Vagina (tissue), 2 donors: ENCODE measurements at places on chromosomes 13 and 19.

DNA sequence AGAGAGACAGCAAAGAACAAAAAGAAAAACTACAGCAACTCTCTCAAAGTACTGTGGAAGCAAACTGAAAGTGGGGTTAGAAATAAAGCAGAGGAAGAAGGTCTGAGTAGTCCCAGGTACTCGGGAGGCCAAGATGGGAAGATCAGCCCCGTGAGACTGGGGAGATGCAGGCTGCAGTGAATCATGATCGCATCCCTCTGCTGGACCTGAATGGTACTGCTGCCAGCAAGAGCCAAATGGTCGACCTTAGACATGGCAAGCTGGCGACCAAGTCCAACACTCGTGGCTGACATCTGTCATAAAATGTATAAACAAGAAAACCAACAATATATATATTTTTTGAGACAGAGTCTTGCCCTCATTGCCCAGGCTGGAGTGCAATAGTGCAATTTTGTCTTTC lies 33.7 kb upstream of the ZNF724 start:
- H3K36me3 ChIP-seq, result no peaks in the 10 kb centered on the region
- H3K4me1 ChIP-seq, result no peaks in the 10 kb centered on the region
- no peaks in the 10 kb centered on the region for H3K27me3 ChIP-seq
- H3K4me3 ChIP-seq, result no peak overlapping the region

DNA sequence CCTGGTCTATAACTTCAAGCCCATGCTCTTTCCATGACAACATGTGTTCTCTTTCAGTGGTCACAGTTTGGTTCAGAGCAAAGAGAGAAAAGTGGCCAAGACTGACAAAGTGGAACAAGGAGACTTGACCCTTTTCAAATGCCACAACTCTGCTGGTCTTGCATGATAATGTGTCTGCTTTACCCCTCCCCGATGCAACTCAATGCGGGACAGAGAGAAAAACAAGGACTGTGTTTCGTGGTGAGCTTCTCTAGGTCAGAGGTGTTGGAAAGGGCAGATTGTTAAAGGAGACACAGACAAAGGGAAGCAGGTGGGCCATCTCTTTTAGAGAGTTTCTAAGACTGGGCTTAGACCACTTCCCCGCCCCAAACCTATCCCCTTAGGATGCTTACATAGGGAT lies 61.6 kb upstream of the SERTM1 start:
- H3K27me3 ChIP-seq, result no peaks in the 10 kb centered on the region
- H3K4me3 ChIP-seq, result no peak overlapping the region
- no peak for DNase-seq
- no peaks in the 10 kb centered on the region for H3K4me1 ChIP-seq

GRCh38 chr13:26019881-26020870 lies 31.6 kb downstream of the SHISA2 start:
- no peak overlapping the region for H3K27ac ChIP-seq
- H3K27me3 ChIP-seq, result no peaks in the 10 kb centered on the region

- peak overlapping the region; percentile 54 for H3K4me3 ChIP-seq
- H3K27me3 ChIP-seq, result no peaks in the 10 kb centered on the region
- peaks cover 66% of the 10 kb centered on the region for H3K4me1 ChIP-seq
- peak overlapping the region; percentile 79 for H3K27ac ChIP-seq
Measured at GRCh38 chr19:46412650-46413261, 608 bp downstream of the CCDC8 start.

DNA sequence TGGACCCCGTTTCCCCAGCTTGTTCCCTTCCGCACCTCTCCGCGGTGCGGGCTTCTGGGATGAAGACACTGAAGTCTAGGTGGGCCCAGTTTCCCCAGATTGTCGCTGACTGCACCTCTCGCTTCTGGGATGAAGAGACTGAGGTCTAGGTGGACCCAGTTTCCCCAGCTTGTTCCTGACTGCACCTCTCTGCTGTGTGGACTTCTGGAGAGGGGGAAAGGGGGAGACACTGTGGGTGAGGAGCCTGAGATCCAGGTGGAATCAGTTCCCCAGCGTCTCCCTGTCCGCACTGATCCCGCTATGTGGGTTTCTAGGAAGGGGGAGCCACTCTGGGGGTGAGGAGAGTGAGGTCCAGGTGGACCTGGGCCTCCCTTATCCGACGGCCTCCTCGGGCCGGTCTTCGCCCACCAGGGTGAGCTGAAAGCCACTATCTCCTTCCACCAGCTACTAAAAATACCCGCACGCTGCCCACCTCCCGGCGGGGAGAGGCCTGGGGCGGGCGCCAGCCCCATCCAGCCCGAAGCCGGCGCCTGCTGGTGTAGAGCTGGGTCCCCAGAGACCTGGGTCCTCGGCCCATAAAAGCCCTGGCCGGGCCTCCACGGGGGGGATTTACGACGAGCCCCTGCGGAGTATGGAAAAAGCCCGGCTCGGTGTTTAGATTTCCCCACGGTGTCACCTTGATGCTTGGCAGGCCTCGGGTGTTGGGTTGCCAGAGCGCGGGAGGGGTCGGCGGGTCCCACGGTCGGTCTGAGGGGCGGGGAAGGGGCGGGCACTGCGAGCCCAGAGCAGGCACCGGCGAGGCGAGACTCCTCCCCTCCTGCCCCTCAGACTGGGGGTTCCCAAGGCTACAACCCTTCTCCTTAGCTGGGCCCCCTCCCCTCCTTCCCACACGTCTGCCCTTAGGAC lies 10.6 kb downstream of the FUT6 start:
- no peaks in the 10 kb centered on the region for H3K27me3 ChIP-seq
- H3K4me3 ChIP-seq, result peak overlapping the region; percentile 51
- no peaks in the 10 kb centered on the region for H3K36me3 ChIP-seq

DNA sequence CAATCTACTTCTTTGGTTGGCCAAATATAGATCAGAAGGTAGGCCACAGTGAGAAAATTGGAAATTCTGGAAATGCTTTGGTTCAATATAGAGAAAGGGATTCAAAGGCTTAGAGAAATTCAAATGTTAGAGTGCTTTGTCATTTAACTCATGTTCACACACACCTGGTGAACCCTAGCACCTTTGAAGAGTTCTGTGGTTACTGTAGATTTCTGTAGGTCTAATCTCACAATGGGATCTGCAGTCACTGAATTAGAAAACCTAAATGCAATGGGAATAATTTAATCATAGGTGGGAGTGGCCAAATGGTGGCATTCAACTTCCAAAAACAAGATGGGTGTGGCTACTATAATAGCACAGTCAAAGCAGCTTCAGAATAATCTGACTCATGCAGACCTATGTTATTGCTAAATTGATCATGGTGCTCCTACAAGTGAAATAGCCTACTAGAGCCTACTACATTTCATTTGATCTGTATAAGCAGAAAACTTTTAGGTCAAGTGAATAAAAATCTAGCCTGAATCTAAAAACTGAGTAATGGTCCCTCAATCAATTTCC lies 1152.9 kb downstream of the PCDH9 start:
- H3K4me1 ChIP-seq, result no peaks in the 10 kb centered on the region
- no peak overlapping the region for H3K27ac ChIP-seq
- H3K4me3 ChIP-seq, result no peak overlapping the region
- no peaks in the 10 kb centered on the region for H3K36me3 ChIP-seq

DNA sequence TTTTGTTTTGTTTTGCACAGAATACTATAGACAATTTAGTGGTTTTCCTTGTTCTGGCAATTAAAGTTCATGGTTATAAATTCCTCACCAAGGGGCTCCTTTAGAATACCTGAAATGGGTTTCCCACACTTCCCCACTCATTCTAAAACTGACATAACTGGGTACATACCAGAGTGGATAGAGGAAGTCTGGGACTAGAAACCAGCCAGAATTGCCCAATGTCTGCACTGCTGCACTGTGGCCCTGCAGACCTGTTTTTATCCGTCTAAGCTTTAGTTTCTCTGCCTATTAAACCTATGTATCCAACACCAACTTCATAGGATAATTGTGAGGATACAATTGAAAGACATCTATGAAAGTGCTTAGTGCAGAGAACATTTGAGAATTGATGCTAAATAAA lies 498.6 kb downstream of the KCTD12 start:
- DNase-seq, result no peak
- no peaks in the 10 kb centered on the region for H3K4me1 ChIP-seq
- no peak overlapping the region for H3K27ac ChIP-seq
- H3K36me3 ChIP-seq, result no peaks in the 10 kb centered on the region

DNA sequence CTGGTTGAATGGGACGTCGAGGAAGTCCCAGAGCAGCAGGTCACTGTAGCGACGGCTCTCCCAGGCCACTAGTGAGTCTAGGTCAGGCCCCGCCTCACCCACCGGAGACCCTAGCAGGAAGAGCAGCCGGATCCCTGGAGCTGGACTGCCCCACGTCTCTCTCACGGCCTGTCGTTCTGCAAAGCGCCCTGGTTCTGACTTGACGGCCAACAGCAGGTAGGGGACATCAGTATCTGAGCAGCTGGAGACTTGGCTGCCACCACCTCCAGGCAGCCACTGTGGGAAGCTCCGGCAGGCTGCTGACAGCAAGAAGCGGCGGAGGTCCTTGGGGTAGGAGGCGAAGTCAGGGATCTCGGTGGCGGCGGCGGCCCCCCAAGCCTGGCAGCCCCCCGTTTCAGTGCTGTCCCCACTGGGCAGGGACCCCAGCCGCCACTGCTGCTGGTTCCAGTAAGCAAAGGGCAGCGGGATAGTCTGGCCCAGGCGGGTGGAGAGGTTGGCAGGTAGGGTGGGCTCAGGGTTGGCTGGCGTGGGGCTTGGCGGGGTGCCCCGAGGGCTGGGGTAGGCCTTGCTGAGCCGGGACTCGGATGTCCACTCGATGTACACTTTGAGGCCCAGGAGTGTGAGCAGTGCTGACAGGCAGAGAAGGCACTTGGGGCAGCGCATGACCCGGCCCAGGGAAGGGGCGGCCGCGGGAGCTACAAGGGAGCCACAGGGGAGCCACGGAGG lies 895 bp downstream of the B3GNT8 start:
- H3K27me3 ChIP-seq, result no peaks in the 10 kb centered on the region
- peaks cover 6% of the 10 kb centered on the region for H3K36me3 ChIP-seq
- peak overlapping the region; percentile 61 for H3K4me3 ChIP-seq
- no peak for DNase-seq

GRCh38 chr13:98916403-98916802 lies 61.5 kb downstream of the DOCK9 start:
- no peak overlapping the region for H3K27ac ChIP-seq
- H3K27me3 ChIP-seq, result no peaks in the 10 kb centered on the region
- no peak overlapping the region for H3K4me3 ChIP-seq
- H3K4me1 ChIP-seq, result no peaks in the 10 kb centered on the region
- no peak for DNase-seq

GRCh38 chr19:53518716-53519115 lies 19.2 kb upstream of the ZNF331 start:
- no peaks in the 10 kb centered on the region for H3K27me3 ChIP-seq
- no peak overlapping the region for H3K27ac ChIP-seq
- no peak for DNase-seq
- peaks cover 11% of the 10 kb centered on the region for H3K4me1 ChIP-seq
- H3K36me3 ChIP-seq, result no peaks in the 10 kb centered on the region
- H3K4me3 ChIP-seq, result no peak overlapping the region

DNA sequence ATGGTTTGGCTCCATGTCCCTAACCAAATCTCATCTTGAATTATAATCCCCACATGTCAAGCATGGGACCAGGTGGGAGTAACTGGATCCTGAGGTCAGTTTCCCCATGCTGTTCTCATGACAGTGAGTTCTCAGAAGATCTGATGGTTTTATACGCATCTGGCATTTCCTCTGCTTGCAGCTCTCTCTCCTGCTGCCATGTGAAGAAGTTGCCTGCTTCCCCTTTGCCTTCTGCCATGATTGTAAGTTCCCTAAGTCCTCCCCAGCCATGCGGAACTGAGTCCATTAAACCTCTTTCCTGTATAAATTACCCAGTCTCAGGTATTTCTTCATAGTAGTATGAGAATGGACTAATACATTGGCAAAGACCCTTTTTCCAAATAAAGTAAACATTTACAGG lies 96.8 kb downstream of the TSHZ3 start:
- no peak overlapping the region for H3K27ac ChIP-seq
- no peaks in the 10 kb centered on the region for H3K4me1 ChIP-seq
- H3K4me3 ChIP-seq, result no peak overlapping the region
- H3K36me3 ChIP-seq, result no peaks in the 10 kb centered on the region
- DNase-seq, result no peak
- H3K27me3 ChIP-seq, result no peaks in the 10 kb centered on the region

DNA sequence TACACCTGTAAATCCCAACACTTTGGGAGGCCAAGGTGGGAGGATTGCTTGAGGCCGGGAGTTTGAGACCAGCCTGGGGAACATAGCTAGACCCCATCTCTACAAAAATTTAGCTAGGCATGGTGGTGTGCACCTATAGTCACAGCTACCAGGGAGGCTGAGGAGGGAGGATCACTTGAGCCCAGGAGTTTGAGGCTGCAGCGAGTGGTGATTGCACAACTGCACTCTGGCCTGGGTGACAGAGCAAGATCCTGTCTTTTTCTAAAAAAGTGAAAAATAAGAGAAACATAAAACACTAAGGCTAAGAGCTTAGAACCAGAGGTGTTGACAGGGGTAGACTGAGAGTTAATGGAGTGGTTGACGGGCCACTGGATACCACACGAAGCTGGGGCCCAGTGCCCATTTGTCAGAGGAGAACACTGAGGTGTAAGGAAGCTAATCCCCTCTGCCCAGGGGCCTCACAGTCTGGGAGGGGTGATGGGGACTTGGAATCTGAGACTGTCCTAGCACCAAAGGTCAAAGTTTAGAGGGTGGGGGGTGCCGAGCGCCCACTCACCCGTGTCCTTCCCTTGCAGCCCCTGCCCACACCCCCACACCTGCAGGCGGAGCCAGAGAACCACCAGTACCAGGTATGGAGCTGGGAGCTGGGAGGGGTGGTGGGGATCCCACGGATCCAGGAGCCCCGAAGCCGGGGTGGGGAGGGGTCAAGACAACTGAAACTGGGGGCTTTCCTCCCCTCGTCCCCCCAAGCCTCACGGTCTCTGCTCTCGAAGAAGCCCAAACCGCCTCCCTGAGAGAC lies 10.9 kb downstream of the CEACAM19 start:
- no peak for DNase-seq
- no peaks in the 10 kb centered on the region for H3K27me3 ChIP-seq
- H3K36me3 ChIP-seq, result no peaks in the 10 kb centered on the region
- H3K27ac ChIP-seq, result no peak overlapping the region

- no peak for DNase-seq
- no peak overlapping the region for H3K27ac ChIP-seq
- peaks cover 16% of the 10 kb centered on the region for H3K36me3 ChIP-seq
- no peak overlapping the region for H3K4me3 ChIP-seq
Measured at GRCh38 chr13:50015750-50016149, 506 bp downstream of the KCNRG start.

GRCh38 chr13:102677122-102677521 lies 17.7 kb downstream of the METTL21C start:
- no peak overlapping the region for H3K4me3 ChIP-seq
- H3K27me3 ChIP-seq, result no peaks in the 10 kb centered on the region
- no peaks in the 10 kb centered on the region for H3K4me1 ChIP-seq
- H3K36me3 ChIP-seq, result no peaks in the 10 kb centered on the region
- DNase-seq, result no peak

DNA sequence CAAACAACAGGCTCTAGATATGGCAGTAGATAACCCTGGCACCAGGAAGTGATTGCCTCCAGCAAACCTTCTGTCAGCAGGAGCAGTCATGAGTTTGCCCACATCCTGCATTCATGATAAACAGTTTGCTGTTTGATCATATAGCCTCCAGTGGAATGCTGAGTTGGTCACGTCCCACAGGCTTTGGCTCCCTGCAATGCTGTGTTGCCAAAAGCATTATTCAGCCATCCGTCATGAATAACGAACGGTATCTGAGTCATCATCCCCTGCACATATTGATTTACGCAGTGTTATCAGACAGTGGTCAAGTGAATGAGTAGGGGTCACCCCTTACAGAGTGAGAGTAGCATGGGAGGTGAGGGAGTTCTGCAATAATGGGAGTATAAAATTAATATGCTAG lies 21.9 kb upstream of the ZNF432 start:
- no peaks in the 10 kb centered on the region for H3K4me1 ChIP-seq
- no peak overlapping the region for H3K4me3 ChIP-seq
- DNase-seq, result no peak
- no peak overlapping the region for H3K27ac ChIP-seq
- peaks cover 97% of the 10 kb centered on the region for H3K36me3 ChIP-seq

GRCh38 chr19:50349277-50350057 lies 16.0 kb downstream of the NAPSA start:
- H3K4me3 ChIP-seq, result no peak overlapping the region
- no peak for DNase-seq
- no peaks in the 10 kb centered on the region for H3K4me1 ChIP-seq
